ENCODE measurements at places on chromosomes 7 and 10.

GRCh38 chr10:53852450-53853175 lies 948.4 kb downstream of the PCDH15 start:
- no peak for DNase-seq

- DNase-seq, result no peak
These were observed 210.7 kb downstream of the MAD1L1 start for GRCh38 chr7:2022021-2022409.

- no peak for DNase-seq
These were observed 25.2 kb downstream of the YWHAG start for GRCh38 chr7:76333511-76334101.

DNA sequence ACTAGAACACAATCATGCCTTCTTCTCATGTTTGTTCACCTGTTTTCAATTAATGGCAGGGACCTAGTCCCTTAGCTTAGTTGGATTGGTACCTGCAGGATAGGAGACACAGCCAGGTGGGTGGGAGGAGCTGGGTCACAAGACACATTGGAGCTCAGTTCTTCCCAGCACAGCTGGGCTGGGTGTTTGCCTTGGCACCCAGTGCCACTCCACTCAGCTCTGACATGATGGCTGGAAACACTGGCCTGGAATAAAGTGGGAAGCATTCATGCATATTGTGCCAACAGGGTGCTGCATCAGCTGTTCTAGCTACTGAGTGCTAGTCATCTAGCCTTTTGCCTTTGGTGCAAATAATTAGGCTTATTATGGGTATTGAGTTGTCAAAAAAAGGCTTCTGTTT lies 226.1 kb downstream of the PTEN start:
- no peak for DNase-seq

DNA sequence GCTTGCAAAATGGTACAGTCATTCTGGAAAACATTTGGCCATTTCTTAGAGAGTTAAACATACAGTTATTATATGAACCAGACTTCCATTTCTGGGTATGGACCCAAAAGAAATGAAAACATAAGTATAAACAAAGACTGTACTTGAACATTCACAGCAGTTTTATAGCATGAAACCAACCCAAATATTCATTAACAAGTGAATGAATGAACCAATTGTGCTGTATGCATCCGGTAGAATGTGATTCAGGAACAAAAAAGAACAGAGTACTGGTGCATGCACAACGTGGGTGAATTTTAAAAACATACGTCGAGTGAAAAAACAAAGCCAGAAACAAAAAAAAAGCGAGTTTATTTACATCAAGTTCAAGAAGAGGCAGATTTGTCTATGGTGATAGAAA lies 1085.8 kb upstream of the AUTS2 start:
- DNase-seq, result no peak

DNA sequence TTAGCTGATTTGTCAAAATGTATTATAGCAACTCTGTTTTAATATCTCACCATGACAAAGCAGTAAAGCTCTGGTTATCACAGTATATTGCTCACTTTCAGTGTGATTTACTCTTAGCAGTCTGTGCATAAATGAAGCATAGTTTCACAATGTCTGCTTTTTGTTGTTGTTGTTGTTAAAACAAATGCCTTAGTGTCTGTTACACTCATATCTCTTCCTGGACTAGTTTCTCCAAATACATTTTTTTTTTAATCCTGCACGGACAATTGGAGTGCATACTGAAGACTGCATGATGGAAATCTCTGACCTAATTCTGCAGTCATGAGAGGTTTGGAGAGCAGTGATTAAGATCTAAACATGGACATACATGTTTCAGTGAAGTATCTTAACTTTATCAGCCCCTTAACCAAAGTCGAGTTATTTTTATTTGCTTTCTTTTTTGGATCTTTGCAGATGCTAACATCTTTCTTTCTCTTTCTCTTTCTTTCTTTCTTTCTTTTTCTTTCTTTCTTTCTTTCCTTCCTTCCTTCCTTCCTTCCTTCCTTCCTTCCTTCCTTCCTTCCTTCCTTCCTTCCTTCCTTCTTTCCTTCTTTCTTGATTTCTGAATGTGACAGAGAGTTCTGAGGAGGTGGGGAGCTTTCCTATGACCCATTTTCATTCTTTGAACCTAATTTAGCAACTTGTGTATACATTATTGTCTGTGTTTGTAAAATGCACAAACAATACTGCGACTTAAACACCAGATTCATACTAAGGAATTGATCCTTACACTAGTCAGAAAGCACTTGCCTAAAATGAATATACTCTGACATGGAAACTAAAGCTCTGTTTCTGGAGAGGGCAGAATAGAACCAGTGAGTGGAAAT lies 161.5 kb upstream of the AGR3 start:
- DNase-seq, result no peak

- DNase-seq, result no peak
These were observed 2.2 kb downstream of the PDCD4 start for GRCh38 chr10:110873951-110874350.

GRCh38 chr7:40659231-40659630 lies 524.4 kb downstream of the SUGCT start:
- DNase-seq, result no peak

- DNase-seq, result no peak
These were observed 25.1 kb downstream of the ICA1 start for GRCh38 chr7:8236780-8237407.

GRCh38 chr10:2120746-2121145 lies 383.4 kb upstream of the ADARB2 start:
- no peak for DNase-seq

- DNase-seq, result no peak
These were observed 83.2 kb upstream of the SFMBT2 start for GRCh38 chr10:7493996-7494395.

DNA sequence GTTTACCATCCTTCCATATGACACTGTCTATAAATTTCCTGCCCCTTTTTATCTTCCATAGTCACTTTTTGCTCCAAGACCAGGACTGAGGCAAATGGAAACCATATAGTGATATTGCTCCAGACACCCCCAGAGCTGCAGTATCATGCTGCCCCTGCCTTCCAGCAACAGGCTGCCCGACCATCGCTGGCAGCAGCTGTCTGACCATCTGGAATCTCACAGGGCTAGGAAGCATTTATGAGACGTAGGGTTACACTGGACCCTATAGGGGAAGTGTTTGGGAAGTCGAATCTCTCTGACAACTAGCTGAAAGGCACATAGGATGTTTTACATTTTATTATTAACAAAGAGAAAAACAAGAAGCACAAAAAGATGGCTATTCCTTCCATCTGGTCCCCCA lies 19.4 kb downstream of the ENO4 start:
- DNase-seq, result no peak

- DNase-seq, result no peak
These were observed 20.5 kb downstream of the ARHGAP12 start for GRCh38 chr10:31908157-31908556.

- no peak for DNase-seq
These were observed 6.1 kb downstream of the CCAR1 start for GRCh38 chr10:68727146-68727545.

GRCh38 chr10:93856349-93857145 lies 37.2 kb upstream of the SLC35G1 start:
- DNase-seq, result no peak

DNA sequence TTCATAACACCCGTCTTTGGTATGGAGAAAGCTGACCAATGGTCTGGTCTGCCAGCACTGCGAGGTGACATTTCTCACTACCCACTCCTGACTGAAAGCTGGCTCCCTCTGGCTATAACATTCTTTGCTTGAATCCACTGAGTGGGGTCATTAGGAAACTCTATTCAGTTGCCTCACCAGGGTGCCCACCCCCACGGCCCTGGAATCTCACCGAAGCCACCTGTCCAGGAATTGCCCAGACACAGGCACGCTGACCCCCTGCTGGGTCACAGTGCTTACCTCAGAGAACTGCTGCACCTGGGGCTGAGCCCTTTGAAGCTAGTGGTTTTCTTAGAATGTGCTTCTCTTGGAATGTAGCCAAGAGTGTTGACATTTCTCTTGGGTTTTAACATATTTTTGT lies 28.6 kb downstream of the HECW1 start:
- DNase-seq, result no peak

DNA sequence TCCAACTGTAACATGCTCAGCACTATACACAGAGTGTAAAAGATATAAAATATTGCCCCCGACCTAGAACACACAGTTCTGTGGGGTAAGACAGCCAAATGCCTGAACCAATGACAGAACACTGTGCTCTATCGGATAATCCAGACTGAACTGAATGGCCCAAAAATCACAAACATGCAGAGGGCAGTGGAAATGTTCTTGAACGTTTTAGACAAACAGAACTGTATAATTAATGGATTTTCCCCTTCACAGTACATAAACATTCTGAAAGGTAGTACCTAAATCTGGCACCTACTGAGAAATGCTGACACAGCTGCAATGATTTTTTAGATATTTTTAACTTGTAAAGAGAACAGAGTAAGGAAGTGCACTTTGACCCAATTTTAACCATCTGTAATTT lies 33.4 kb downstream of the PARD3 start:
- no peak for DNase-seq

DNA sequence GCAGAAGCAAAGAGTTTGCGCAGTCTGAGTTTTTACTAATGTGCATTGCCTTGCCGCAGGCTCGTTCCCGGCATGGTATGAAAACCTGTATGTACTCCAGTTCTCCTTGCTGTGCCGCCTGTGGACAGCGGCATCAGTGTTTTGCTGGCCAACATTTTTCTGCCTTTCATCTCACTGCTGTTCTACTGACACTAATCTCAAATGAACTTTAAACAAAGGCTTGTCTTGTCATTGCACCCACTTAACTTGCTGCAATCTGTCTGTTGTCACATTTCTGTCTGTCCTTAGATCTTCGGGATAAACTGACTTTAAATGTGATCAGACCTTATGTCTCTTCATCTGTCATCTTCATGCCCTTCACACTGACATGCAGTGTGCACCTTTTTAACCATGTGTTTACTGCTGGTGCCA lies 71.7 kb upstream of the ZNRF2 start:
- DNase-seq, result no peak

DNA sequence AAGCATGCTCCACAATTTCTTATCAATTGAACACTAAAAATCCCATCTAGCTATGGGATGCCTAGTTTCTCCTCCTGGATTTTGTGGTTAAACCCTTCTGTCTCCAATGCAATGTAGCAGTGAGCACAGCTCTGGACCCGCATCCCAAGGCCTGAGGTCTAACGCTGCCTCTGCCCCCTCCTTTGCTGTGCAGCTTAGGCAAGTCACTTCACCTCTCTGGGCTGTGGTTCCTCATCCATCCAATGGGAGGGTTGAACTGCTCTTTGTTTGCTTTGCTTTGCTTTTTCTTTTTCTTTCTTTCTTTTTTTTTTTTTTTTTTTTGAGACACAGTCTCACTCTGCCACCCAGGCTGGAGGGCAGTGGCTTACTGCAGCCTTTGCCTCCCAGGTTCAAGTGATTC lies 69.2 kb downstream of the PARP12 start:
- no peak for DNase-seq

GRCh38 chr10:10917031-10917430 lies 100.6 kb upstream of the CELF2 start:
- DNase-seq, result no peak

DNA sequence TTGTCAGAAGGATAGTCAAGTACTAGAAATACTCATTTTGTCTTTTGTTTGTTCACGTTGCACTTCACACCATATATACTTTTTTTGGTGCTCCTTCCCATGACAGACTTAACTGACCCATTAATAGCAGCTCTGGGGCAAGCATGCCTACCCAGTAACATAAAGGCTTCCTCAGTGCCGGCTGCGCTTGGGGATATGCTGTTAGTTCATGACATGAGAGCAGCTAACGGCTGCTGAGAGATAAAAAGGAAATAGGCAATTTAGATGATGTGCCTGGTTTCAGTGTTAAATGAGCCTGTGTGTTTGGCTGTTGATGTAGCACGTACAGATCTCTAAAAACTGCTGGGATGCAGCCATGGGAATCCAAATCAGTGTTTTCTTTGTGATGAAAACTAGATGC lies 86.4 kb downstream of the TAX1BP1 start:
- DNase-seq, result no peak

DNA sequence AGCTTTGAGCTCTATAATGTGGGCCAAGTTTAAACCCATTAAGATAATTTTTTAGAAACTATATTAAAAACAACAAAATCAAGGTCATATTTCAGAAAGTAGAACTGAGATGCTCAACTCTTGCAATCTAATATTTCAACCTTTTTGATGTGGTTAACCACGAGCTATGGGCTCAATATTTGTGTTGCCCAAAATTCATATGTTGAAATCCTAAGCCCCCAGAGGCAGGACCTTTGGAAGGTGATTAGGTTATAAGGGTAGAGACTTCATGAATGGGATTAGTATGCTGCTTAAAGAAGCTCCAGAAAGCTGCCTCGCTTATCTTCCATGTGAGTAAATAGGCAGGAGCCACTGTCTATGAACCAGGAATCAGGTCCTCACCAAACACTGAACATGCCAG lies 284.4 kb downstream of the CRPPA start:
- no peak for DNase-seq

DNA sequence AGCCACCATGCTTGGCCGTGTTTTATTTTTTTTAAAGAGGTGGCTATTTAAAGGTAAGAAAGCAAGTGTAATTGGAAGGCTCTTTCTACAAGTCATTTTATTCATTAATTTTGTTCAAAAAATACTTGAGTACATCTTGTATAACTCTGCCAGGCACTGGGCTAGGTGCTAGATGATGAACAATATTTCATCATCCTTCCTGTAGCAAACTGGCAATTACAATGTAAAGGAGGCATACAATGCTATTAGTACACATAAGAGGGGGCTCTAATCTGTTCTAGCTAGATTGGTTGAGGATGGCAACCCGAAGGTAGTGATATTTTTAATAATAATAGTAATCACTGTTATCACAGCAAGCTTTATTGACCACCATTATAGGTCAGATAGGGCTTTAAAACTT lies 215.5 kb upstream of the KLF14 start:
- no peak for DNase-seq

DNA sequence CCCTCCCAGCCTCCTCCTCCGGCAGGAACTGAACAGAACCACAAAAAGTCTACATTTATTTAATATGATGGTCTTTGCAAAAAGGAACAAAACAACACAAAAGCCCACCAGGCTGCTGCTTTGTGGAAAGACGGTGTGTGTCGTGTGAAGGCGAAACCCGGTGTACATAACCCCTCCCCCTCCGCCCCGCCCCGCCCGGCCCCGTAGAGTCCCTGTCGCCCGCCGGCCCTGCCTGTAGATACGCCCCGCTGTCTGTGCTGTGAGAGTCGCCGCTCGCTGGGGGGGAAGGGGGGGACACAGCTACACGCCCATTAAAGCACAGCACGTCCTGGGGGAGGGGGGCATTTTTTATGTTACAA lies 83.3 kb downstream of the PAX2 start:
- no peak for DNase-seq

GRCh38 chr10:129494740-129495139 lies 27.7 kb downstream of the MGMT start:
- DNase-seq, result no peak

GRCh38 chr10:132946-133898 lies 2.0 kb upstream of the ZMYND11 start:
- DNase-seq, result no peak

DNA sequence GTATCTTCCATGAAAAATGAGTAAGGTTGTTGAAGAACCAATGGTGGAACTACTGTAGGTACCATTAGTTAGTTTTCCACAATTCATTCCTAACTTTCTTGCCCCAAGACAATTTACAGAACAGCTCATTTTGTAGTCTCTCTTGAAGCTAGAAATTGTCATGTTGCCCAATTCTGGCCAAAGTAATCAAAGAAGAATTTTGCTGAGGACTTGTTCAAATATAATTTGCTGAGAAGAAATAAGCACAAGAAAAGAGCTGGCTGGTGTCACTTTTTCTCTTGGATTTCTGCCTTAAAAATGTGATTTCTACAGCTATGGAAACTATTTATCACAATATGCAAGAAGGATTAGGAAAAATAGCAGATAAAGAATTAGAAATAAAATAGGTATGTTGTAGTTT lies 199.2 kb upstream of the SEMA3A start:
- DNase-seq, result no peak
